Progenitor cell of endocrine pancreas (in vitro differentiated cells): ENCODE measurements at places on chromosomes 7 and 10. TPM values are rescaled to one million over a fixed set of nuclear protein-coding genes. Genes with fewer than 3 reads are reported as not detected.

DPP6 gene
- total RNA-seq, result 13.1 and 13.4 TPM in 2 replicates

INSYN2A gene
- total RNA-seq, result not detected in 2 replicates

DNA sequence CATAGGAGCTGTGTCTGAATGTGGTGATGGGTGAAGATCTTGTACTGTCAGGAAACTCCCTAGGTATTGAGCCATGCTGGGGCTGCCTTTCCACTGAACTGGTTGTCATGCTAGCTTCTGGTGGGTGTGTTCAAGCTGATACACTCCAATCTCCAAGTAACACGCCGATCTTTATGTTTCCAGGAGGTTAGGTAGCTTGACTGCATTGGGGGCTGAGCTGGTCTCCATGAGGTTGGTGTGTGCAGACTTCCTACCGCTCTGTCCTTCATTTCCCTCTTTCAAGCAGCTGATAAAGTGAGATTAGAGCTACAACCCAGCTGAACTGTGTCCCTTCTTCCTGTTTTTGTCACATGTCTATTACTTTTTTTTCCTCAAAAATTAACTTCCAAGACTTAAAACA is 265.5 kb downstream of the ANKRD30A start:
- no peak for DNase-seq

GRCh38 chr7:46751471-46751870 is 830.4 kb upstream of the IGFBP3 start:
- no peak for DNase-seq

GRCh38 chr7:27239387-27240014 is 3.1 kb upstream of the EVX1 start:
- no peak for DNase-seq

GRCh38 chr7:22193450-22193983 is 163.4 kb downstream of the RAPGEF5 start:
- no peak for DNase-seq
